ENCODE measurements at places on chromosomes 11 and 22. TPM values are rescaled to one million over a fixed set of nuclear protein-coding genes. Genes with fewer than 3 reads are reported as not detected.

The FIBIN gene
- total RNA-seq = 24.5 TPM

The TMEM138 gene
- 12.3 TPM for total RNA-seq

DNA sequence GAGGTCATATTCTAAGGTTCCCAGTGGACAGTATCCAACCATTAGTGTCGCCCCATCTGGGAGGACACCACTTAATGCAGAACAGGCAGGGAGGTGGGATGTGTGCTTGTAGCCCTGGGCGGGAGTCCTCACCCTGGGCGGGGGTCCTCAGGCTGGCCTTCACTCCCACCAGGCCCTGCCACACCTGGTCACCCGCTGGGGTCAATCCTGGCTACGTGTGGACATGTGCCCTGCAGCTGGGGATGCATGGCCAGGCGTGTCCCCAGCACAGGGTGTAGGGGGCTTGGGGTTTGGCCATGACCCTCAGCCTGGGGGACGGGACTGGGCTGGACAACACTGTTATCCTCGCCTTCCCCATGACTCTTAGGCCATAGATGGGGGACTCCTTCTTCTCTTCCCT is 18.8 kb downstream of the TRPM5 start:
- no peak for DNase-seq

DNA sequence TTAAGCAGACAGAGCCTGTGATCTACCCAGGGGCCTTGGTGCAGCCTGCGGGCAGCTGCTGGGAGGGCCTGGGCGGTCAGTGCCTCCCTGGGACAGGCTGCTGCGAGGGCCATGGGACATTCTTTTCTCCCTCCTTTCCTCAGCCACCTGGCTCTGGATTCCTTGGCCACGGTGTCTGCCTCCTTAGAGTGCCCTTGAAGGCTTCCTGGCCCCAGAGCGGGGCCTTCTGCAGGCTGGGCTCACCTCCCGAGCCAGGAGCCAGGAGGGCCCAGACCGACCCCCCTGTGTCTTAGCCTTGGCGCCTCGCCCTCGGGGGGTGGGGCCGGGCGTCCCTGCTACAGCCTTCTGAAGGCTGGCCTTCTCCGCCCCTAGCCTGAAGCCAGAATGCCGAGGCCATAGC is 231.2 kb downstream of the TBC1D22A start:
- no peak for DNase-seq

DNA sequence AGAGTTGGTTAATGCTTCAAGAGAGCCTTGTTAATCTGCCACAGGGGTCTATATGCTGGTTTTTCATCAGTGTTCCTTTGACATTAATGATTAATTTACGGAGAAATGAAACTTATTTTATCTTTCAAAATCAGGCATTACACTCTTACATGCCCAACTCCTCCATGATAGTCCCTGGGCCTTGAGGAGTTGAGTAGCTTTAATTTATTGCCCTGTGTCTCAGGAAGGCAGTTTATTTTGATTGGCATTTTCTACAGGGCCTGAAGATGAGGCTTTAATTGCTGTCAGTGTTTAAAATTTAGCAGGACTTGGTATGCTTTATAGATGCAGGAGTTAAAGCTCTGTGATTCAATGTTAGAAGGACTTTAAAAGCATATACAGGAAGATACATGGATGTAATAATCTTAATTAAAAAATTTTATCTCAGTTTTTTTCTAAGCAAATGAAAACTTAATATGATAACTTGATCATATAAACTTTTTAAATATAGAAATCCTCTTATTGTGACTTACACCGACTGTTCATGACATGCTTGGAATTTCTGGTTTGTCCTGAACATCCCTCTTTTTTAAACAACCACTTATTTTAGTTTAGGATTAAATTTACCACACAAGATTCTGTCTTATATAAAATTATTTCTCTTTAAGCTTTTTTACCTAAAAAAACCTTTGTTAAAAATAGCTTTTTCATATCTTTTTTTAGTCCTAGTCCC is 12.2 kb downstream of the GLYAT start:
- no peak for DNase-seq

GRCh38 chr22:27996529-27996925 is 77.5 kb upstream of the PITPNB start:
- DNase-seq = no peak

The PAX6 gene
- 4.2 TPM for total RNA-seq

The WDR74 gene
- total RNA-seq = 42.8 TPM

The OR4C15 gene
- total RNA-seq = not detected

DNA sequence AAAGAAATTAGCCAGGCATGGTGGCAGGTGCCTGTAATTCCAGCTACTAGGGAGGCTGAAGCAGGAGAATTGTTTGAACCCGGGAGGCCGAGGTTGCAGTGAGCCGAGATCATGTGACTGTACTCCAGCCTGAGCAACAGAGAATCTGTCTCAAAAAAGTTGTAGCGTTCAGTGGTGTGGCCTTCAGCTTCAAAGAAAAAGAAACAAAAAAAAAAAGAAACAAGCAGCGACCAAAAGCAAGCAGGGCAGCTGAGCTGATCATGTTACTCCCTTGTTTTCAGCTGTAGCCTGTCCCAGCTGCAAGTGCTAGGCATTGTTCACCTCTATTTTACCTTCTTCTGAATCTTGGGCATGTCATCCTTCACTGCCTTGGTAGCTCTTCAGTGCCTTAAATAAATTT is 37.0 kb downstream of the SFI1 start:
- no peak for DNase-seq

DNA sequence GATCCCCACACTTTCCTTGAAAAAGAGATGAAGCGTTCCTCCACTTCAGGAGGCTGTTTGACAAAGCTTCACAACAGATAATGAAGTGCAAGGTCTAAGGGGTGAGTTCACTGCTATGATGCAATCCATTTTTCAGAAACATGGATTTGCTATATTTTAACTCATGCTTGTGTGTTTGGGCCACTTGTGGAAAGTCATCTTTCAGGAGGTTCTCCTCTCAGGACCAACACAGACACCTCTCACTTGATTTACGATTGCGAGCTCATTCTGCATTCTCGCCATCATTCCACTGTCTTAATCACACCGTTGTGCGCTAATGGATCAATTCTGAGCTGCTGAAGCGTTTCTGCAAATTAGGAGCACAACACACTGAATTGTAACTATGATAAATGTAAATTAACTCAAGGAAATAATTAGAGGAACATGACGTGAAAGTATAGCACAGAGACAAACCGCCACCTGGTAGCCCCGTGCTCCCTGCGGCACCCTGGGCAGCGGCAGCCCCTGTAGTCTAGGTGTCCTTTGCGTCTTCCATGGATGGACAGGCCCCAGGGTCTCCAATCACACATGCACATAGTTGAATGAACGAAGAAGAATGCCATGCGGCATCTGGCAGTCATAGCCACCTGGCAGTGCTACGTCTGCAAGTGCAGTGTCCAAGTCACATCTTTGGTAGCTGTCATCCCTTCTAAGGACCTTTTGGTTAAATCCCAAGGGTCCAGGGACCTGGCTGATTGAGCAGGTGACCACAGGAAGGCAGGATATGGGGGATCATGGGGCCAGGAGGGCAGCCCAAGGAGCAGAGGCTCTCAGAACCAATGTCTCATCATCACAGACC is 28.1 kb upstream of the RTL6 start:
- no peak for DNase-seq

GRCh38 chr22:28246397-28246796 is 327.3 kb upstream of the PITPNB start:
- DNase-seq = peak; percentile 58

DNA sequence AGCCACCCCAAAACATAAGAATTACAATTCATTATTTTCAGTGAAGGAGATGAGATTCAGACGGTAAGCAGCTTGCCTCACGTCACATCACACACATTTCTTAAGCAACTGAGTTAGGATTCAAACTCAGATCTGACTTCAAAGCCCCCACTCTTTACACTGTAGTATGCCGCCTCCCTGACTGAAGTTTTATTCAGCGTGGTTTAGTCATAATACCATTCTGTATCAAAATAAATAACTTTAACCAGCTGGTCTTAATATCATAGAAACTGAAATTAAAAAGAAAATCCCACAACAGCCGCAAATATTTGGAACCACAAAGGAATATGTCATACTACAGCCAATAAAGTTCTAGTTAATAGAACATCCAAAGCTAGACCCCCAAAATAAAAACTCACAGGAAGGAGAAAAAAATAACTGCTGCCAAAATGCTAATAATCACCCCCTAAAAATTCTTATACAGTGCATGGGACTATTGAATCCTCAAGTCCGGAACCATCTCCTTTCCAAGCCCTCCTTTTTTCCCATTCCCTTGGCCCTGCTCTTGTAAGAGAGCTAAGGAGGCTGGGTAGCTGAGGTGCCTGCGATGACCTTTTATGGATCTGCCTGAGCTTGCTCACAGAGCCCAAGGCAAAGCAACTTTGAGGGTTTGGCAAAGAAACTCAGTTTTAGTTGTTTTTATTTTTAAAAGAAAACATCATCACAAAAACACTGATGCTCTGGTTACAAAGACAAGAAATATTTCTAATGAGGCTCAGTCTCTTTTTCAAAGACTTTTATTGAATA is 334.5 kb downstream of the TTC28 start:
- DNase-seq = no peak

- DNase-seq = no peak
These were observed 15.0 kb downstream of the MRTFA start for GRCh38 chr22:40621309-40622151.

The CLMP gene
- 48.9 TPM for total RNA-seq

The SERPING1 gene
- 61.4 TPM for total RNA-seq

The MIOX gene
- total RNA-seq = 0.10 TPM

DNA sequence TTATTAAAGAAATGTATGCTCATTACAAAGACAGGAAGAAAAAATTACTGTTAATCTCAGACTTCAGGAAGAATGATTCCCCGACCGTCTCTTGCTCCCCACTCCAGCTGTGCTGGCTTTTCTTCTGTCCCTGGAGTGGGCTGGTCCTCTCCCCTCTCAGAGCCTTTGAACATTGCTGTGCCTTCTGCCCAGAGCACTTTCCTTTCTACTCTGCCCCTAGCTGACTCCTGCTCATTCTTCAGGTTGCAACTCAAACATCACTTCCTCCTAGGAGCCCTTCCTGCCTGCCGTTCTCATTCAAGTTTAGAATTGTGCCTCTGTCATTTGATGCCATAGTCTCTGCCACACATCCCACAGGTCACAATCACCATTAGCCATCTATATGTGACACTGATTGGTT is 329.5 kb downstream of the MIAT start:
- DNase-seq = no peak

- no peak for DNase-seq
These were observed 123.8 kb downstream of the PLEKHA7 start for GRCh38 chr11:16890442-16890841.

The TUB gene
- total RNA-seq = under 0.01 TPM

DNA sequence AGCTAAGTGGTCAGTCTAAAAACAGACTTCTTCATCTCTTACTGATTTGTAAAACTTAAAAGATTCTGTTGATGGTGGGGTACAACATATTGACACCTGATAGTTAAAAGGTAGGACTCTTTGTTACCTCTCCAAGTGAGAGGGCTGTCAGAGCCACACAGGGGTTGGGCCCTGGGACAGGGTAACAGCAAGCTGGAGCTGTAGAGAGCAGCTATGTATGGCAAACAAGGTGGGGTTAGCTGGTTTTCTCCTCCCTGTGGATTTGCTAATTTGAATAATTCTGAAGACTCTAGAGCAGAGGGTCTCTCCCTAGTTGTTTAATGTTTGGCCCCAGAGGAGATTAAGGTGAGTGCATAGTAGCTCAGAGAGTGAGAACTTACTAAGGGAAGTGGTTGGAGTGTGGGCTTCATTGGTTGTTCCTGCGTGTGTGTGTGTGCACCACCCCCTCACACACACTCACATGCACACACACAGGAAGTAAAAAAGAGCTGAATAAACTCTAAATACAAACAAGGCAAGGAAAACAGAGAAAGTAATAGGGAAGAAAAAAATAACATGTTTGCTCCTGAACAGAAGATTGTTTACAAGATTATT is 9.2 kb upstream of the GAS2 start:
- no peak for DNase-seq

The GGTLC3 gene
- not detected for total RNA-seq

The OR52N4 gene
- total RNA-seq = not detected

DNA sequence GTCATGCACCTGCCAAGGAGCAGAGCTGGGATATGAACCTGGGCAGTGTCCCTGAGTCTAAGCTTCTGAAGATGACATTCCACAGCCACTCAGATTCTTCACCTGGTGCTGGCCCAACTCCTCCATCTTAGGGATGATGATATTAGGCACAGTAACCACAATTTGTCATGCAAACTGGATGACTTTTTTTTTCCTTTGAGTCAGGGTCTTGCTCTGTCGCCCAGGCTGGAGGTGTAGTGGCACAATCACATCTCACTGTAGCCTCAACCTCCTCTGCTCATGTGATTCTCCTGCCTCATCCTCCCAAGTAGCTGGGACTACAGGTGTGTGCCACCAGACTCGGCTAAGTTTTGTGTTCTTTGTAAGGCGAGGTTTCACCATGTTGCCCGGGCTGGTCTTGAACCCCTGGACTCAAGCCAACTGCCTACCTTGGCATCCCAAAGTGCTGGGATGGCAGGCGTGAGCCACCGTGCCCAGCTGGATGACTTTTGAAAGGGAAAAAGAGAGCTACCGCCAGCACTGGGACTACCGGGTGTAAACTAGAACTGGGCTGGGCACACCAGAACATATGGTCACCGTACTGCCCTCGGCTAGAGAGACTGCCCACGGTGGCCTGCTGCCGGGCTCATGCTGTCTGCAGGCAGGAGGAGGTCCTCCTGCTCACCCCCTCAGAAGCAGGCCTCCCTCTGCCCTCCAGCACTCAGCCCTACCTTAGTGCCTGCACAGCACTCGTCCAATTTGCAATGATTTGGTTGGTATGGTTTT is 77.7 kb downstream of the NAT10 start:
- no peak for DNase-seq

GRCh38 chr22:19360300-19360792 is 68.8 kb upstream of the CLTCL1 start:
- no peak for DNase-seq

DNA sequence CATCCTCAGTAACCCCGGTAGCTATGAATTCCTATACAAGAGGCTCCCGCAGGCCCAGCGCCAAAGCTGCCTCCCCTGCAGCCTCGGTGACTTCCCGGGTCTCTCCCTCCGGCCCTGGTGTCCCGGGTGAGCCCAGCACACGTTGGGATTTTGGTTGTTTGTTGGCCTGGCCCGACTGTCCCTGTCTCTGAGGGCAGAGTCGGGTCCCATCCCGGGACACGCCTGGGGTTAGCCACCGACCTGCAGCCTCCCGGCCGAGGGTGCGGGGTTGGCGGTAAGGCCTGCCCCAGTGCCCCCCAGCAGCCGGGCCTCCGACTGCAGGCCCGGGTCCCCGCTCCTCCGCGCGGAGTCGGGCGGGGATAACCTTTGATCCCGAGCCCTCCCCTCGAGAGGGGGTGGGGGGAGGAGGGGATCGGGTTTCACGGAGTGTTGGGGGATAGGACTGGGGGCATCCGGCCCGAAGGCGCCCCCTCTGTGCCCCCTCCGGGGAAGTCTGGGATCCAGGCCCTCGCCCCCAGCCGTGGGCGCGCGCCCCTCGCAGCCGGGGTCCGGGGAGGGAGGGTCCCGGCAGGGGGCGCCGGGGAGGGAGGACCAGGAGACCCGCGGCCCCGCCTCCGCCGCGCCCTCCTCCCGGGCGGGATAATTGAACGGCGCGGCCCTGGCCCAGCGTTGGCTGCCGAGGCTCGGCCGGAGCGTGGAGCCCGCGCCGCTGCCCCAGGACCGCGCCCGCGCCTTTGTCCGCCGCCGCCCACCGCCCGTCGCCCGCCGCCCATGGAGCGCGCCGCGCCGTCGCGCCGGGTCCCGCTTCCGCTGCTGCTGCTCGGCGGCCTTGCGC is at the start of gene FBLN1:
Gene FBLN1, plus strand, starts transcription at position 669 of the 835 bp plus-strand sequence. Its CDS starts 103 bp downstream, at position 772.
- DNase-seq = no peak

Data from renal cortical epithelial cell (primary cell).